Mammary microvascular endothelial cell (primary cell): ENCODE measurements at places on chromosomes 5 and 9. TPM values are rescaled to one million over a fixed set of nuclear protein-coding genes. Genes with fewer than 3 reads are reported as not detected.

The ITGA2 gene
- 30.9 and 33.3 TPM in 2 replicates for total RNA-seq

The C5orf58 gene
- total RNA-seq, result not detected in 2 replicates

The MEF2C gene
- 48.6 and 71.6 TPM in 2 replicates for total RNA-seq

The MEIKIN gene
- not detected in 2 replicates for total RNA-seq
